ENCODE measurements at places on chromosomes 5 and 9.

DNA sequence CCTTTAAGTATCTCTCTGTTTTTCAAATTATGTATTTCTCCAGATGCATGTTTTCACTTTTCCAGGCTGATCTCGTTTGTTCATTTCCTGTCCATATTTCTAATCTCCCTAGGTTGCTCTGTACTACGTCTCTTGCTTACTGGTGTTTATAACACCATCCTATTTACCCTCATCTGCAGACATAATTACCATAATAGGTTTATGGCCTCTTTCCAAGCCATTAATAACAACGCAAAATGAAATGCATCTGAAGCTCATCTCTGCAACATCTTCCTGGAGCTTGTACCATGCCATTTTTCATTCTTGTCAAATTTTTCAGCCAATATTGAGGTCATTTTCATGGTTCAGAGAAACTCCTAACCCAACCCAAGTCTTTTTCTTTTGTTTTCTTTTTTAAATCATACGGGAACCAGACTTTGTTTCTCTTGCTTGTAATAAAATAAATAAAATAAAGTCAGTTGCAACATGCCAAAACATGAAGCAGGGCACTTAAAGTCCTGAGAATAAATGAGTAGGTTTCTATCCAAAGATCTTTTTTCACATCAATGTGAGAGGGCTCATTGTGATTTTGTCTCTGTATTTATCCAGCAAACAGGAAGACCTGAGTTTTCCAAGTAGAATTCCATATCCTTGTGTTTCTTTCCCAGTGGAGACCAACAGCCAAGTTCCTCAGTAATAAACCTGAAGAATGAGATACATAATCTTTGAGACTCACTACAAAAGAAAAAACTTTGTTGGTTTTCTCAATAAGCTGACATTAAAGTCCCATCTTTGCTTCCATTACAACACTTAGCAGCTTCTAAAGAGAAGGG is 37.0 kb downstream of the DPYSL3 start:
- no peak for DNase-seq

DNA sequence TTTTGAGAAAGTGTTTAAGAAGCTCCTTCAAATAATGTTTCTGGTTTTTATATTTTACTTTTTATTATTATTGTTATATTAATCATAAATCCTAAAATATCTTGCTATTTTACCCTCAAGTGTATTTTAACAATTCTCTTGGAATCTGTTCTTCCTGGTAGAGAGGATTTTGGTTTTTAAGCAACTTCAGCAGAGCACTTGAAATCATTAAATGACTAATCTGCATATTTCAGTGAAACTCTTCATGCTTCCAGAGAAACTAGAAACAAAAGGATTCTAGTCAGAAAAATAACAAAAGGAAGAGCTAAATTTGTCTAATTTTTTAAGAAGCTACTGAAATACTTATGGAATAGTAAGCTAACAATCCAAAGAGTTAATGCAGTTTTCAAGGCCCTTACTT is 1057.3 kb downstream of the TLE1 start:
- DNase-seq = no peak

- DNase-seq = no peak
Observed at GRCh38 chr5:6541256-6542013, 91.4 kb downstream of the NSUN2 start.

DNA sequence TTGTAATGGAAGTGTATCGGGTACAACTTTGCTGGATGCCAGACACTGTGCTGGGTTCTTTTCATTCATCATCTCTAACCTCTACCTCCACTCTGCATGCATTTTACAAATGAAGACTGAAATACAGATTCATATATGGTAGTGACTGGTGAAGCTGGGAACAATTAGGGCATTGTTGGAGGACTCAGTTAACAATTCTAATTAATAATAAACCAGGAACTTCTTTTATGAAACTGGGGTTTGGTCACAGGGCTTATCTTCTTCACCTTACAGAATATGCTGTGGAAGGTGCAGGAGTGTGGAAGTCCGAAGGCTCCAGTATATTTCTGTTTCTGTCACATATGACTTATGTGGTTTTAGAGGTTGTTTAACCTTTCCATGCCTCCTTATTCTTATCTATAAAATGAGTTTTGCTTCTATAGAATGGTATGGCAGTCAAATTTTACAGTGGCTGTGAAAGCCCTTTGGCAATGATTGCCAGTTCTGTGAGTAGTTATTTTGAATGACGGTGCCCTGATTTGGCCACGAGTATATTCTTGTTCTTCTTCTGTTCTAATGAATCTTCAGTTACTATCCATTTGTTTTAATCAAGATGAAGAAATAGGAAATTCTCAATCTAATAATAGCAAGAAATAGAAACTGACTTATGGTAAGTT is 284.7 kb downstream of the GABRB2 start:
- no peak for DNase-seq

- DNase-seq = no peak
Observed at GRCh38 chr5:74991522-74991921, 60.8 kb downstream of the GCNT4 start.

GRCh38 chr5:154325566-154325965 is 120.2 kb upstream of the SAP30L start:
- no peak for DNase-seq

GRCh38 chr5:84255315-84255714 is 129.4 kb downstream of the EDIL3 start:
- no peak for DNase-seq

GRCh38 chr5:172733131-172733973 is 37.6 kb downstream of the DUSP1 start:
- DNase-seq = no peak

DNA sequence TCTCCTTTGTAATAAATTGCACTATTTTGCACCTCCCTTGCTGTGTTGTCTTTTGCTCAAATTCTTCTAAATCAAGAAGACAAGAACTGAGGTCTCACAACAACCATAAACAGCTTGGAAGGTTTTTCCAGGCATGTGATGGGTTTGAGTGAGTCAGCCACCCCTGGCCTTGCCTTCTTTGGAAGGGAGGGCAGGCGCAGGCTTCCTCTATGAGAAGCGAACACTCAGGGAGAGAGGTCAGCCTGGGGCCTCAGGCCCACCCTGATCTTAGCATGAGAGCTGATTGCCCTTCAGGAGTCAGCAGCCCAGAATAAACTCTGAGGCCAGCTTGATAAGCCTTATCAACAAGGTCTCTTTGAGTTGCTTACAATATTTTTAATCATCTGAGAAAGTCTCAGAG is 31.6 kb downstream of the S1PR3 start:
- DNase-seq = no peak

- no peak for DNase-seq
Observed at GRCh38 chr5:4514067-4514648, 626.0 kb upstream of the ADAMTS16 start.

DNA sequence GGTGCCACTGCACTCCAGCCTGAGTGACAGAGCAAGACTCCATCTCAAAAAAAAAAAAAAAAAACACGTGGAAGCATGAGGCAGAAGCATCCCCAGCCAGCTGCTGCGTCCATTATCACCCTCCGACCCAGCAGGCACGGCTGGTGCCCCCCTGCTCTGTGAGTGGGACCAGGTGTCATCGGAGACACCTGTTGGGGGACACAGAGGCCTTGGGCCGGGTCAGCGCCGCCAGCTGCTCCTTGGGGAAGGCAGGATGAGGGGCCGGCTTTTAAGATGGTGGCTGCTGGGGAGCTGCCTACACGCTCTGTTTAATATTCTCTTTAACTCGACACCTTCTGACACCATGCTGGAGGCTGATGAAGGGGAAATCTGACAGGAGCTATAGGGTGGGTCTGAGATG is 80.2 kb upstream of the RUFY1 start:
- DNase-seq = no peak

GRCh38 chr5:111138096-111138495 is 45.9 kb downstream of the WDR36 start:
- no peak for DNase-seq

DNA sequence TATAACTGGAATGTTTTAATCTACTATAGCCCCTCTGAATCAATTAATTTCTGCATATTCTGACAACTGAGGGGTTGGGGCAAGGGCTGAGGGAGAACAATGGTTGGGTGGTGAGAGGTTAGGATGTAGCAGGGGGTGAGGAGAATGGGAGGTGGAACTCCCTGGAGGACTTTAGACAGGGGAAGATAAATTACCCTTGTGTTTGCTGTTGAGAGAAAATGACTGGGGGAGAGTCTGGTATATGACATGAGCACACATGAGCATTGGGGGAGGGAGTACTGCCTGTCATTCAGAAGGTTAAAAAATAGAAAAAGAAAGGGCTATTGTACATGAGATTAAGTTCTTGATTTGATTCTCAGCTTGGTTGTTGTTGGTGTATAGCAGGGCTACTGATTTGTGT is 37.2 kb upstream of the PAPPA start:
- DNase-seq = no peak

- no peak for DNase-seq
Observed at GRCh38 chr5:96248131-96248530, 184.9 kb downstream of the PCSK1 start.

DNA sequence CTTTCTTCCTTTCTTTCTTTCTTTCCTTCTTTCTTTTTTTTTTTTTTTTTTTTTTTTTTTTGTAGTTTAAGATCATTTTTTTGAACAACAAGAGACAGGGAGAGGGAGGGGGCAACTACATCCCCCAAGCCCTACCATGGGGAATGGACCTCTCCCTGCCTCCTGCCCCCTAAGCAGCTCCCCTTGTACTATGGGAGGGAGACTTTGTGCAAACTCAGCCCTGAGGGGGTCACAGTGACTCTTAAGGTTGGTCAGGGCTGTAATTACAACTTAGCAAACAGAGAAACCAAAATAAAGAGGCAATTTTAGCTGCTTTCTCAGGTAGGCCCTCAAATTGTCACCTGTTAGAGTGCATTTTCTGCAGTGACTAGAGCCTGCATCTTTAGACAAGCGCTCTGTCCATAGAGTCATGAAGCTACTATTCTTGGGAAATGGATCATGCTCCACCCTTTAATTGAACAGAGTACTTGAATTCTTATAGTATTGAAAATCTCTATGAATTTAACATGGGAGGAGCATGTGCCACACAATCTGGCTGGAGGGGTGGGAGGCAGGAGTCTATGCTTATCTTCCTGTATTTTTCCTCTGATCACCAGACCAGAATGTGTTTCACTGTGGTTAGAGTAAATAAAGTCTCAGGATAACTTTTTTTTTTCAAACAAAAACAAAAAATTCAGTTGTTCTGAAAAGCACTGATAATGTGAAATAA is 24.3 kb upstream of the PIK3R1 start:
- no peak for DNase-seq

DNA sequence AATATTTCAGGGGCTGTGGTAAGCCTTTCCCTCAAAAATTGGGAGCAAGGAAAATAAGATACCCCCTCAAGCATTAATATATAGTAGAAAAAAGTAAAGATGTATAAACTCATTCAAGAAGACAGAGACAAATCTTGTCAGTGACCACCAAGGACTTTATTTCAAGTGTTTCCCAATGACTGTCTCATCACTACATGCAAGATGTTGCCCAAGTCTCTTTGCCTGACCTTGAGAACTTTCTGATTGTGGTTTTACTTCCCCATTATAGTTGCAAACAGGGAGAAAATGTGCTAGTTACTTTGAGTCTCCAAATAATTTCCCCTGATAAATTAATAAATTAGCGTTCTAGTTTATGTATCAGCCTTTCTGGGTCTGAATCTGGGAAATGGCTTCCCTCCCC is 4.0 kb upstream of the SLC46A2 start:
- no peak for DNase-seq

- no peak for DNase-seq
Observed at GRCh38 chr9:69131682-69132081, 42.4 kb upstream of the TJP2 start.
